ENCODE measurements at places on chromosomes 7 and 10.

- DNase-seq, result no peak
Measured at GRCh38 chr10:89219513-89220218, 12.5 kb upstream of the CH25H start.

DNA sequence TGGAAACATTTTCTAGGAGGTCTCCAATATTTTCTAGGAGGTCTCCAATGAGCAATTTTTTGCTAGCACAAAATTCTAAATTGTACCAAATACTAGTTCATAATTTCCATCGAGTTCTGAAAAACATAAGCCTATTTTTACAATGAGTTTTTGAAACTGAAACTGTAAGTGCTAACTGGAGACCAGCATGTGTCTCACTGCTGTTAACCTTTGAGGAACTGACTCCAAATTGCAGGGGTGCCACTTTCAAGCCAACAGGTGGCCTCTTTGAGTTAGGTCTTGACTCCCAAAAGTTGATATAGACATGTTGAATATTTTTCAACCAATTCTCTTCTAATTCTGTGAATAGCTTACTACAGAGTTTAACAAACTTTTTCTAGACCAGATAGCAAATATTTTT lies 58.8 kb downstream of the CAV1 start:
- DNase-seq, result peak; percentile 18

- no peak for DNase-seq
Measured at GRCh38 chr10:93073539-93074146, at the start of gene CYP26A1. Gene CYP26A1 (plus strand): TSS chr10:93073893. CDS start chr10:93073935, 42 bp downstream.

GRCh38 chr10:103493362-103493915 lies at the start of gene NEURL1:
Gene NEURL1 (plus strand): TSS chr10:103493705. CDS start chr10:103494388, 683 bp downstream.
- peak; percentile 33 for DNase-seq

DNA sequence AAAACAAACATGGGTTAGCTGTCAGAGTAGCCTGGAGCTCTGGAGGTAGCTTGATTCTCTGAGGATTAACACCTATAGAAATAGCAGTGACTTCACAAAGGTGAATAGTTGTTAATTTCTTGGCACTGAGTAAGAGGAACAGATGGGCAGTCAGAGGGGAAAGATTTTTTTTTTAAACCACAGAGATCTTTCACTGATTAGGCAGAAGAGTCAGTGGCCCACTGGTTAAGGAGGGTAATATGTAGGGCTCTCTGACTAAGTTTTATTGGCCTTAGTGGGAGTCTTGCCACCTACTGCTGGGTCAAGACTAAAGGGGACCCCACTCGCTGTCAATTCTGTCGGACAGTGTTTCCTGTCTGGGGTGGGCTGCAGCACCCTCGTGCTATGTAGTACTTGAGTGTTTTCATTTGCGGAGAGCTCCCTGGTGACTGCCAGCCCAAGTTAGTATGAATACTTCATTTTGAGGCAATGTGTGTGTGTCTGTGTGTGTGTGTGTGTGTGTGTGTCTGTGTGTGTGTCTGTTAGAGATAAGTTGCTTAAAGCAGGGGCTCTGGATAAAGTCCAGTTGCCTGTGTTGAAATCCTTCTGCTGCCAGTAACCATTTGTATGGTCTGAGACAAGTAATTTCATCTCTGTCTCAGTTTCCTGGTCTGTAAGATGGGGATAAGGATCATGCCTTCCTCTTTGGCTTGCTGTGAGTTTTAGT lies 145.2 kb downstream of the ARID5B start:
- peak; percentile 35 for DNase-seq

DNA sequence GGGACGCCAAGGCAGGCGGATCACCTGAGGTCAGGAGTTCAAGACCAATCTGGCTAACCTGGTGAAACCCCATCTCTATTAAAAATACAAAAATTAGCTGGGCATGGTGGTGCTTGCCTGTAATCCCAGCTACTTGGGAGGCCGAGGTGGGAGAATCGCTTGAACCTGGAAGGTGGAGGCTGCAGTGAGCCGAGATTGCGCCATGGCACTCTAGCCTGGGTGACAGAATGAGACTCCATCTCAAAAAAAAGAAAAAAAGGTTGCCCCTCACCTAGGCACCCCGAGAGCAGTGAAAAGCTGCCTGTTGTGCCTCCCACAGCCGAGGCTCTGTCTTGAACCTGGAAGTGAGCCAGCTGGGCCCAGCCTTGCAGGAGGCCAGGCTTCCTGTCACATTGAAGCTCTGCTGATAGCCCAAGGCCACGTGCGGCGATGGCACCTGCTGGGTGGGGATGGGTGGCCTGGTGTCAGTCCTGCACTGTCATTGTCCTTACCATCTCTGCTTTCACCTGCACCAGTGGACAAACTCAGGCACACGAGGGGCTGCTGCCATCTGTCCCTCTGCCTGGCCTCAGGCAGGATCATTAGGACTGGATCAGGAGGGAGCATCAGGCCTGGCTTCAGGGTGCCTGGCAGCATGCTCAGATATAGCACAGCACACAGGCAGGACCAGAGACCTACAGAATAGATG lies 37.8 kb downstream of the DNAJB12 start:
- peak; percentile 53 for DNase-seq

DNA sequence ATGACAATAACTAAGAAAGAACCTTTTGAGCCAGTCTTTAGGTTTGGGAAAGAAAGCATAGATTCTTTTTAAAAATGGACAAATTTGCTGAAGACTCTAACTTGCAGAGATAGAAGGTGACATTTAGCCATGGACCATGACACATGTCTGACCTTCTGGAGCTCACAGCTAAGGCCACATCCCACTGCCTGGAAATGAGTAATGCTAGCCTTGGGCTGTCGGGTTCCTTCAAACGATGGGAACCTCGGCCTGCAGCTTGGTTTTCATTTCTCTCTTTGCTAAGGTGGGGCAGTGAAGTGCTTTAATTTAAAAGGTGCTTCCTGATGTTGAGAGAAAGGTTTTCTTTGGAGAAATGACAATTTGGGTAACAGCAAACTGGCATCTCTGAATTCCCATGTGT lies 223.2 kb downstream of the FANK1 start:
- DNase-seq, result no peak

DNA sequence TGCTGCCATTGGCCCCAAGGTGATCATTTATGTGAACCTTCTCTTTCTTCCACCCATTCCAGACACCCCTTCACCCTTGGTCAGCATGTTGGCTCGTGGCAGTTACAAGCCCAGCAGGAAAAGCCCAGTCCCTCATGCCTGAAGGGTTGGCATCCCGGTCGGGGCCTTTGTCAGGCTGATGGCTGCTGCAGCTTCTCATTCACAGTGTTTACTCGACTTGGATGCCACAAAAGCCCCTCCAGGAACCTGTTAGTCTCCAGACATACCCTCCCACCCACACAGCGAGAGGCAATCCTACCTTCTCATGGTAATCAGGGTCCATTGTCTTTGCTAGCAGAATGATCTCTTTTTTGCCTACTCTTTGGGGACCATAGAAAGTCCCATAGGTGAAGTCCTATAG lies 200.8 kb upstream of the PFKP start:
- DNase-seq, result no peak

DNA sequence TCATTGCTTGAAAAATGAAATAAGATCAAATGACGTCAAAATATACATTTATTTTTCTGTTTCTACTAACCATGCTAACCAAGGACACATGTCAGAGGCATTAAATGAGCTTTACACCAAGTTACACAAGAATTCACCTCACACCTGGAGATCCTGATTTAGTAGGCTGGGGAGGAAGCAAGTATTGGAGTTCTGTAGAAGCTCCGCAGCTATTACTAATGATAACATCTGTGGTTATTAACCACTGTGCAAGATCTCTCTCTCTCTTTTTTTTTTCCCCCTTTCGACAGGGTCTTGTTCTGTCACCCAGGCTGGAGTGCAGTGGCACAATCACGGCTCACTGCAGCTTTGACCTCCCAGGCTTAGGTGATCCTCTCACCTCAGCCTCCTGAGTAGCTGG lies 104.0 kb downstream of the ZNF22 start:
- no peak for DNase-seq

GRCh38 chr10:9339716-9340115 lies 1285.2 kb downstream of the GATA3 start:
- DNase-seq, result no peak

- DNase-seq, result peak; percentile 45
Measured at GRCh38 chr7:727104-727805, at the start of gene PRKAR1B. Gene PRKAR1B (minus strand): TSS chr7:727281. CDS start chr7:711505, 15,776 bp downstream.

DNA sequence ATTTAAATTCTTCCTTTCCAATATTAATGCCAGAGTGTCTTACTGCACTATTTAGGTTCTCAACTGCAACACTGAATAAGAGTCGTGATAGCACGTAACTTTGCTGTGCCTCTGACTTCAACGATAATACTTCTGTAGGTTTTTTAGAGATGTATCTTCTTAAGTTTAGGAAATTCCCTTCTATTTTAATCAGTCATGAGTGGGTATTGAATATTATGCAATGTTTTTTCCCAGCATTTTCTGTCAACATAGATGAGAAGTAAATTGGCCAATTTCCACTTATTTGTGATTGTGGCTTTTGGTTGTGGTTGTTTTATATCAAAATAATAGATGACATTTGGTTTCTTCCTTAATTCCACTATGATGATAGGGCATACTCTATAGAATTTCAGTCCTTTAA lies 6.7 kb upstream of the STK17A start:
- DNase-seq, result no peak

DNA sequence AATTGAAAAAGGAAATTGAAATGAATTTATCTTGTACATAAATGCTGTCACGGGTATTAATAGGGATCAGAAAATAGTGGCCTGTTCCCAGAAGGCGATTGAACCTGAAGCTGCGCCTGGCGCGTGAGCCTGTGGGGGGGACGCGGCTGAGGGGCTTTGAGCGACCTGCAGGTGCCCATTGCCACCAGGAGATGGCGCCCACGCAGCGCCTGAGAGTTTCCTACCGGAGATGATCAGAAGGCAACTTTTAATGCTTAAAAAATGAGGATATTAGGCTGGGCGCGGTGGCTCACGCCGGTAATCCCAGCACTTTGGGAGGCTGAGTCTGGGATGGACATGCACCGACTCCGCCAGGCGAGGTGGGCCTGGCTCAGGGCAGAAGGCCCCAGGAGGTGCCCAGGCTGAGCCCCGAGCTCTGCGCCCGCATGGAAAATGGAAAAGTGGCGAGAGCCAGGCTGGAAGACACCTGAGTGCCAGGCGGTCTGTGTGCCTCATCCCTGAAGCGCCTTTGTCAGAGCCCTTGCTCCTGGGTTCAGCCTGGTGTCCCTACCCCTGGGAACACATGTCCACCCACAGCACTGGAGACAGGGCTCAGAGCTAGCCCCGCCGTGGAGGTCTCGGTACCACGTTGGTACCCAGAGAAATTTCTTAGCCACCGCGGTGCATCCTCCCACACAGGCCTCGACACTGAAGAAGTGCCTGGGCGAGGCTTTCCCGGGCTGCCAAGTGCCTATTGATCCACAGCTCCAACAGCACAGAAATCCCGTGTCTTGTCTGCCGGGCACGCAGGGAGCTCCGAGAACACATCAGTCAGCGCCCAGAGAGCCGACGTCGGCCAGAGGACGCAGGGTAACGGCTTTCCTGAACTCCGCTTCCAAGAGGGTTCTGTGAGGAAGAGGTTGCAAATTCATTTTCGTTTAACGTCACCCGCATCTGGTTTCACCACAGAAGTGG lies 117.4 kb downstream of the INPP5A start:
- peak; percentile 49 for DNase-seq

GRCh38 chr10:101330631-101331225 lies 23.2 kb upstream of the BTRC start:
- DNase-seq, result no peak

DNA sequence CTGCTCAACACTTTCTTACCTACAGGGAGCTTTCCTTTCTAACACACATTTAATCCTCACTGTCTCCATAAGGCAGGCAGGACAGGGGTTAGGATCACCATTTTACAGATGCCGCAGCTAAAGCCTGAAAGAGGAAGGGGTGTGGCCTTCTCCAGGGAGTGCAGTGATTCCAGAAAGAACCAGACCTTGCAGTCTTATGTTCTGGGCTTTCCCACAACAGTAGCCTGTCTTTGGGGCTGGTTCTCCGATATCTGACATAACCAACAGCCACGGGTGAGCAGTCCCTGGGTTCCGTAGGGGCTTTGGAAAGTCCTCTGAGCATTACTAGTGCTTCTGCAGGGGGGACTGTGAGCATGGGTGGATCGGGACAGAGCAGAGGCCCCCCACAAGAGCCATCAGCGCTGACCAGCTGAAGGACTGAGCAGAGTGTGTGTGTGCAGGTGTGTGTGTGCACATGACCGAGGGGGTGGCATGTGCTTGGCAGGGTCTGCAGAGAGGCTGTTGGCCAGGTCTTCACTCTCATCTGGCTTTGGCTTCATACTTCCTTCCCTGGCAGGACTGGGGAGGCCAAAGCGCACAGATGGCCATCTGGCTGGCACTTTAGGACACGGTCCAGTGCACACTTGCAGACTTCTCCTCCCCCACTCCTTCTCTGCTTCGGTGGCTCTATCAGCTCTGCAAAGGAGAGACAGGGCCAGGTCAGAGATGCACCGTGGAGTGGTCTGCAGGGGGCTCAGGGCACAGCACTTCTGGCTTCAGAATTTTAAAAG lies 400.3 kb downstream of the RPS24 start:
- no peak for DNase-seq

DNA sequence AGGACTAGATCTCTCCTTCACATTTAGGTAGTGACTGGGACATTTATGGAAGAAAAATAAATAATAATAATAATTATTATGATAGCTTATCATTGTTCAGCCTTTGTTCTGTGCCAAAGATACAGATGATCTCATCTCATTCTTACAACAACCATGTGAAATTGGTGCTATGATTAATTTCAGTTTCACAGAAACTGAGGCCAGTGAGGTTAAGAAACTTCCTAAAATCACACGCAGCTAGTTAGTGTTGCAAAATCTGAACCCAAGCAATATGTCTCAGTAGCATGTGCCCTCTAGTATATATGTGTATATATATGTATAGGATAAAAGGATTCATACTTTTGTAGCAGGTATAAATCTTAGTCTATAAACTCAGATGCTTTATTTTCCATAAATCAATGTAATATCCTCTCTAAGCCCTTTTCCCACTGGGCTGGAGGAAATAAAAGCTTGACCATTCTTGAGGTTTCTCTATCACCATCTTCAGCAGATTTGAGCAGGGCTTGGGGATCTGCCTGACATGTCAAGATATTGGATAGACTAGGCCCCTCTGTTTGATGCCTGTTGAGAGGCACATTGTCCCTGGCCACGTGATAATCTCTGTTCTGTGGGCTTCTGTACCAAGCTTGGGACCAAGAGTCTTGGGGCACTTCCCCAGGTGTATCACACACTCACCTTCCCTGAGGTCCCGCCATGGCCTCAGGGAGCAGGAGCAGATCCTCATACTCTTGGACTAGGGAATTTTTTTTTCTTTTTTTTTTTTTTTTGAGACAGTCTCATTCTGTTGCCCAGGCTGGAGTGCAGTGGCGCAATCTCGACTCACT lies 172.6 kb upstream of the NRP1 start:
- no peak for DNase-seq

DNA sequence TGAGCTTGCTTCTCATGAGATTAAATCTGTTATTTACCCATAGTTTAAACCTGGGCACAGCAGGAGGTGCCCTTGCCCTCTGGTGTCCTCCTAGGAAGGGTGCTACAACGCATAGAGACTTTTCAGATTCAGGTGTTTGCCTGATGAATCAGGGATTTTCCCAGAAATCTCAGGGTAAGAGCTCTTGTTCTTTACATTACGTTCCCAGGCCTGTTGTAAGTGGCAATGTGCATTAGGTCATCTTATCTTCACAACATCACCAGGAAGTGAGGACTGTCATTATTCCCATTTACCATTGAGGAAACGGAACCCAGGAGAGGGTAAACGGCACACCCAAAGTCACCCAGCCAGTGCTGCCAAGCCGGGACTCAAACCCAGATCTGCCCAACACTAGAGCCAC lies 73.0 kb downstream of the NHLRC2 start:
- no peak for DNase-seq

GRCh38 chr7:27124096-27124901 lies 6.3 kb downstream of the HOXA4 start:
- no peak for DNase-seq

Data from activated CD4-positive, alpha-beta memory T cell treated with anti-CD3 and anti-CD28 coated beads, Interleukin-2, amount 10 ng/mL, durations not matched to agents 7 days and 5 days (primary cell).